ENCODE measurements at places on chromosomes 2 and 18.

DNA sequence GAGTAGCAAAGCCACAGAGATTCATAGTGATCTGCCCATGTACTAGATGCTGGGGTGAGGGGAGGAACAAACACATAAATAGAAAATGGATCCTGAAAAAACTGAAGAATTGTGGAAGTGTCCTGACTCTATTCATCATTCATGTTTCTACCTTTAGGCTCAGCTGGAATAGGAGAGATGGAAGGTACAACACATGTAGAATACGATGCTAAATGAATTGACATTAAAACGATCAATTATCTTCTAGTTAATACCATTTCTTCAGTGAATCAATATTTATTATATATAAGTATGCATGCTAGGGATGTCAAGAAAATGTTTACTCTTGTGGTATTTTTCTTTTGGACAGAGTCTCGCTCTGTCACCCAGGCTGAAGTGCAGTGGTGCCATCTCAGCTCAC lies 159.1 kb downstream of the IRS1 start:
- DNase-seq = no peak

- DNase-seq = no peak
These were observed 66.0 kb upstream of the KCTD1 start for GRCh38 chr18:26614374-26614773.

DNA sequence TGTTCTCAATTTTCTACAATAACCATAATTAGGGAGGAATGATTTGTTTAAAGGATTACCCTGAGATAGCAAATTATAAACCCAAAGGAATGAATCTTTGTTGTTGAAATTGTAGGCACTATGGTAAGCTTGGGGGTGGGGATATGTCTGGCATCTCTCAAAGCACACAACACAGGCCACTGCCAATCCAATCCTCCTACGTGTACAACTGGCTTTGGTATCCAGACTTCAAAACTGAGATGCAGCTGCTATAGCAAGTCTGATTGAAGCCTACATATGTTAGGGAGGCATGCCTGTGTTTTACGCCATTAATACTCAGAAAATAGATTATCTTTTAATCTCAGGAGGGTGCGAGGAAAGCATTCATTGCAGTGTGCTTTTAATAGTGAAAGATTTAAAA lies 5.9 kb upstream of the NCOA1 start:
- DNase-seq = no peak

DNA sequence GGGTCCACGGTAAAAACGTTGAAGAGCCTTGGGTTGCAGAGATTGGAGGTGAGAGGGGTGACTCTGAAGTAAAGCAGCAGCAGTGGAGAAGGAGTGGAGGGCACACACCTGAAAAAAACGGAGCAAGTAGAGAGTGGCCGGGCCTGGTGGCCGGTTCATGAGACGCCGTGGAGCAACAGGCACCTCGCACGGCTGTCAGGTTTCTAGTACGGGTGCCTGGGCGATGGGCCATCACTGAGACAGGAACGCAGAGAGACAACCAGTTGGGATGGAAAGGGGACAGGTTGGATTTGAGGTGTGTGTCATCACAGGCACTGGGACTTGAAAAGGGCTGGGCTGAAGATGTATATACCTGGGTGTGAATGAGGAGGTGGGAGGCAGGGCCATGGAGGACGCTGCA lies 104.2 kb downstream of the MTCL1 start:
- no peak for DNase-seq

- DNase-seq = no peak
These were observed 9.9 kb downstream of the NCAPH start for GRCh38 chr2:96345438-96345837.

DNA sequence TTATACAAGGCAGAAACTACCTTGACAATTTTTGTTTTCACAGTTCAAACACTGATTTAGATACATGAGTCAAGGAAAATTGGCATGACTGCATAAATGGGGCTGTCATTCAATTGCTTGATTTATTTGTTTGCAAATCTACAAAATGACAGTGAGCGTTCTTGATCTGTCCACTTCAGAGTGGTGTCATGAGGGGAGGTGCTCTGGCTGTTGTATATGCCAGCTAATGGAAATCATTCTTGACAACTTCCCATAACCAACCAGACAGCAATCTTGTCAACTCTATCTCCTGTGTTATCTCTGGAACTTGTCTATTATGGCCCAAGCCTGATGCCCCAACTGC lies 120.6 kb upstream of the UGP2 start:
- no peak for DNase-seq

- no peak for DNase-seq
These were observed at the start of gene CROCC2 for GRCh38 chr2:240906141-240906910. TSS of gene CROCC2 (plus strand) at chr2:240906336. CDS start at chr2:240906514, 178 bp downstream.

GRCh38 chr2:96940980-96941775 lies 45.2 kb downstream of the FAM178B start:
- no peak for DNase-seq

- no peak for DNase-seq
These were observed 663.1 kb downstream of the ERBB4 start for GRCh38 chr2:211875488-211875887.

- DNase-seq = no peak
These were observed 7.6 kb upstream of the ONECUT2 start for GRCh38 chr18:57427429-57428201.

GRCh38 chr18:22214731-22215528 lies 45.5 kb downstream of the GATA6 start:
- DNase-seq = no peak

DNA sequence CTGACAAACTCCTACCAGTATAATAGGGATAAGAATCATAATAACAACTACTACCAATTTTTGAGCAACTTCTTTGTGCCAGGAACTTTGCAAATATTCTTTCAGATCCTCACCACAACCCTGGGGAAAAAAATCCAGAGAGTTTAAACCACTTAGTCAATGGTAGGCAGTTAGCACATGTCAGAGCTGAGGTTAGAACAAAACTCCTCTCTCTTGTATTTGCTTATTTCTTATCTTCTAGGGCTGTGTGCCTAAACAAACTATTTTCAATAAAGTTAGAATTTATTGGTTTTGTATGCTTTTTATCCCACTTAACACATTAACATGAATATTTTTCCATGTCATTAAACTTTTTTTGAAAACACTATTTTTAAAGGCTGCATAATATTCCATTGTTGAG lies 127.1 kb downstream of the BCL11A start:
- no peak for DNase-seq

- no peak for DNase-seq
These were observed 7.7 kb downstream of the FBXO15 start for GRCh38 chr18:74139888-74140287.

- DNase-seq = no peak
These were observed 155.7 kb downstream of the ALK start for GRCh38 chr2:29765721-29766120.

DNA sequence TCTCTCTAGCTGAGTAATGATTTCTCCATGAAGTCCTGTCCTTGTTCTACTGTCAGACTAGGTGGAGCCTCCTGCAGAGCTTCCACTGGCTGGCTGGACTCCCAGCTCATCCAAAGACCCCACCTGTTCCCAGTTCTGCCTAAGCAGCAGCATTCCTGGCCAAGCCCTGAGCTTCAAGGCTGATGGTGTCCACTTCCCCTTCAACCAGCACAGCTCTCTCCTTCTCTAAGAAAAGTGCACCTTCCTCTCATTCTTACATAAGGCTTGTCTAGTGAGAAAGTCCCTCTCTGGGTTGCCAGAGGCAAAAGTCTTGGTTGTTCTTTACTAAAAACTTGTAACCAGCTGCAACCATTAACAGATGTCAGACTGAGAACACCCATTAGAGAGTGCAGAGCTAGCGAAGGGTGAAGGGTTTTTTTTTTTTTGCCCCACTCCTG lies 58.9 kb downstream of the CXCR4 start:
- no peak for DNase-seq

DNA sequence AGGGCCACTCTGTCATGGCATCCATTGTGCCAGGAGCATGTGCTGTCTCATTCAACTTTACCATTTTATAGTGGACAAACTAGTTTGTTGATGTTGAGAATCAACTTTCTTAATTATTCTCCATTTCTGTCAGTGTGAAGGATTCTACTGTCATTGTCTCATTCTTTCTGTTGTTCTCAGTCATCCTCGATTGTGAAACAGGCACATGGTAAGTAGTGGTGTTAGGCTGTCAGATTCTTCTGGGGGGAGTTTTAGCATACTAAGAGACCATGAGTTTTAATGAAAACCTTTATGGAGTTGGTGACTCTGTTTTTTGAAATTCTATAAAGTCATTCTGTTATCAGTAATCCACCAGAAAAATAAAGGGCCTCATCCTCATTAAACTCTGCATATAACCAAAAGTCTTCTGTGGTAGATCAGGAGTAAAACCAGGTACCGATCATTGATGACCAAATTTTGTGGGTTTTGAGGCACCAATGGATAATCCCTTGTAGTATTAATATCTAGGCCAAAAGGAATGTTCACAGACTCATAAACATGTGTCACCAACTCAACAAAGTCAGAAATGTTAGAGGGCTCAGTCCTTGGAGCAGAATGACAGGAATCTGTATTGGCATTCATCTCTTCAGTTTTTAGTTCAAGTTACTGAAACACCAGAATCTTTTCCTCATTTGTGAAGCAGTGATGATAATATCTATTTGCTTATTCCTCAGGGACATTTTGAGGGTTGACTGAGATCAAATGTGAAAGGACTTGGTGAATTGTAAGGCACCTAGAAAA lies 73.2 kb downstream of the CERS6 start:
- no peak for DNase-seq

DNA sequence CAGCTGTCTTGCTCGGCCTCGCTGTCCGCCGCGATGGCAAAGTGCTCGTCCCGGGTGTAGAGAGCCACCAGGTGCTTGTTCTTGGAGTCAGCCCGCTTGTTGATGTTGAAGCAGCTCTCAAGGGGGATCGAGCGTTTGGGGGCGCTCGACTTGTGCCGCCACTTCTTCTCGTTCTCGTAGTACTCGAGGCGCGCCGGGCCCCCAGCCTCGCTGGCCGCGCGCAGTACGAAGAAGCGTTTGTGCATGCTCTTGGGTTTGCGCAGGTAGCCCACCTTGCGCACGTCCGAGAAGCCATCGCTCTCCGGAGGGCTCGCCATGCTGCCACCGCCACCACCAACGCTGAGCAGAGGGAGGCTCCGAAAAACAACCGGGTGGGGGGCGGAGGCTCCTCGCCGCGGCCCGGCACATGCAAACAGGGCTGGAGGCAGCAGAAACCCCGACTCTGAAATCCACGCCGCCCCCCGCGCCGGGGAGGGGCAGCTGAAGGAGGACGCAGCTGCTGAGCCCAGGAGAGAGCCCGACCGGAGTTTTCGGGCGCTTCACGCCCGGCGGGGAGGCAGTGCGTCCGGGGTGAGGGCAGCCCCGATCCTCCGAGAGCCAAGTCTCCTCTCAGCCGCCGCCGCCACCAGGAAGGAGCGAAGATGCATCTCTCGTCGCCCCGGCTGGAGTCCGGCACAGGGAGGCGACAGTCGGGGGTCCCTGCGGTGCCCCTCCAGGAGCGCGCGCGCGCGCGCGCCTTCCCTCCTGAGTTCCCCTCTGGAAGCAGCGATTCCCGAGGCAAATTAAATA lies 1.0 kb downstream of the IRS1 start:
- DNase-seq = no peak

DNA sequence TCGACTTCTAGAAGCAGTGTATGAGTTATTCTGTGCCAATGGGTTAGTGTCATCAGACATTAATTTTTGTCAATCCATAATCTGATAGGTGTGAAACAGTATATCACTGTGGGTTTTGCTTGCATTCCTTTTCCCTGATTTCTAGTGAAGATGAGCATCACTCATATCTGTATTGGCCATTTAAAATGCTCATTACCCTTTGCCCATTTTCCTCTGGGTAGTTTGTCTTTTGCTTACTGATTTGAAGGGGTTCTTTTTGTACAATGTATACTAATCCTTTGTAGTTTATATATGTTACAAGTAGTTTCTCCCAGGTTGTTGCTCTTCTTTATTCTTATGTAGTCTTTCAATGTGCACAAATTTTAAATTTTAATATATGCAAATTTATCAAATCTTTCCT lies 152.2 kb downstream of the TPGS2 start:
- no peak for DNase-seq

- no peak for DNase-seq
These were observed 333.6 kb downstream of the METTL4 start for GRCh38 chr18:2237706-2238105.

DNA sequence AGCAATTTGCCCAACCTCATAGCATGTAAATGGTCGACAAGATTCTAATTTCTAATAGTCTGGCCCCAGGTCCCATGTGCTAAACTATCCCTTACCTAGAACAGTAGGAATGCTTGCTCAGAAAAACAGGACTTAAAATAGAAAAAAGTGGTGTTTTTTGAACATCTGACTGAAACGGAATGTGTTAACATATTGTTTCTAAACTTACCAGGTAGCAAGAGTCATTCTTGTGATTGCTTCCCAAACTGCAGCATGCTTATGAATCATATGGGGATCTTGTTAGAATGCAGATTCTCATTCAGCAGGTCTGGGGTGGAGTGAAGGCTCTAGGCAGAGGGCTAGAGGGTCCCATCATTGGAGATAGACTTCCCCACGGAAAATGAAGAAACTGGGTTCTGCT lies 5.8 kb upstream of the SLC20A1 start:
- DNase-seq = no peak

DNA sequence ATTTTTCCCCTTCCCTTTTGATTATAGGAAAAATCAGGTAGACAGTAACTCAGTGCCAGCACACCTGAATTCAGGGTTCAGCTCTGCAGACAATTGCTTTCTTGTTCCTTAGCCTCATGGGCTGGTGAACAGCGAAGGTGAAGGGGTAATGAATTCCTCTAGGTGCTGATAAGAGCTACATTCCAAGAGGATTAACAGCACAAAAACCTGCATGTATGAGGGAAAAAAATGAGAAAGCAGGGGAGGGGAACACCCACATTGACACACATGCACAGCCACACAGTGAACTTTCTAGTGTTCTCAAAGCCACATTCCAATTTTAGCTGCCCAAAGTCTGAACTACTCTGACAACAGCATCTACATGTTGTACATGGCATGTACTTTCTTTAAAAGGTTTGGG lies 46.1 kb downstream of the SPATS2L start:
- no peak for DNase-seq

DNA sequence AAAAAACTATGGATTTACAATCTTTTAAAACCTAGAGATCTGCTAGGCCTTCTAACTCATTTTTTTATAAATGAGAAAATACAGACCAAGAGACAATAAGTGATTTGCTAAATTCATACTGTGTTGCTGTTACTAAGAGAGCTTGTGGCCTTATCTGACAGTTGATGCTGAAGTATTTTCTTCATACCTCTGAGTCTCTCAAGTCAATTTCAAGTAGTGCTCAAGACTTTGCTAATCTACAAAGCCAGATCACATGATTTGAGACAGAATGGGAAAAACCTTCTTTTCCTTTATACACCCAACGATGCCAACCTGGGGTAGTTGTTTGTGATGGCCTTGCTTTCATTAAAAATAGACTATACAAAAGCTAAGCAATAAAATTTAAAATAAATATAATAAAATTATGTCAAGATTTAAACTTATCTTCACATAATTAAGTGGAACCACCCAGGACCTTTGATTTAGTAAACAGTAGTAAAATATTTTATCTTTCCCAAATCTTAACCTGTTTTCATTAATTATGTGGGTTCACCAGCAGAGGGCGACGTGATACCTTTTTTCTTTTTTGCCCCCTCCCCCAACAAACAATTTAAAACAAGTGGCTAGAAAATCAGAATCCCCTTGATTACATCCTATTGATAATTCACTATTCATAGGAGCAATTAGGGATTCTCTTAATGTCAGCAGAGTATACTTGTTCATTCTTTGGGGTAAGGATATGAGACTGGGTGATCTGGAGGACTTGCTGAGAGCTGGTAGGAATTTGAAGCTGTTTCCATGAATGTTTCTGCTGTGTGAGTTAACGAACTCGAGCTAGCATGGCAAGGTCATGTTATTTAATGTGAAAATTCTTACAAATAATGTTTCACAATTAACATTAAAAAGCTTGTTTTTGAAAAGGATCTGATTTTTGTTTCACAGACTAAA lies 49.6 kb upstream of the SLC5A7 start:
- no peak for DNase-seq
